ENCODE measurements at places on chromosomes 11 and 22.

DNA sequence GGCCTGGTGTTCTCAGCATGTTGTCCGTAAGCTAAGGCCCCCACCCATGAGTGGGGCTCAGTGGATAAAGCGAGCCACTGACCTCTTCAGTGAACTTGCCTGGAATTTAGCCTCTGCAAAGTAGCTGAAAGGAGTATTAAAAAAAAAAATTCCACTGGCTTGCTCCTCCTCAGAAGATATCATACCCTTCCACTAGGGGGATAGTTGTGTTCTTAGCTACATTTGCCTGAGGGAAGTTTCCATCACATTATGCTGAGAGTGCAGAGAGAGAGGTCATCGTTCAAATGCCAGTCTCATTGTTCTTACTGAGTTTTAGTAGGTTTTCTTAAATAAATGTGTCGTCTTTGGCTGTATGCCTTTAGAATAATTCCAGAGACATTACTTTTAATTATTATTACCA is 879.7 kb downstream of the JRKL start:
- DNase-seq = no peak

DNA sequence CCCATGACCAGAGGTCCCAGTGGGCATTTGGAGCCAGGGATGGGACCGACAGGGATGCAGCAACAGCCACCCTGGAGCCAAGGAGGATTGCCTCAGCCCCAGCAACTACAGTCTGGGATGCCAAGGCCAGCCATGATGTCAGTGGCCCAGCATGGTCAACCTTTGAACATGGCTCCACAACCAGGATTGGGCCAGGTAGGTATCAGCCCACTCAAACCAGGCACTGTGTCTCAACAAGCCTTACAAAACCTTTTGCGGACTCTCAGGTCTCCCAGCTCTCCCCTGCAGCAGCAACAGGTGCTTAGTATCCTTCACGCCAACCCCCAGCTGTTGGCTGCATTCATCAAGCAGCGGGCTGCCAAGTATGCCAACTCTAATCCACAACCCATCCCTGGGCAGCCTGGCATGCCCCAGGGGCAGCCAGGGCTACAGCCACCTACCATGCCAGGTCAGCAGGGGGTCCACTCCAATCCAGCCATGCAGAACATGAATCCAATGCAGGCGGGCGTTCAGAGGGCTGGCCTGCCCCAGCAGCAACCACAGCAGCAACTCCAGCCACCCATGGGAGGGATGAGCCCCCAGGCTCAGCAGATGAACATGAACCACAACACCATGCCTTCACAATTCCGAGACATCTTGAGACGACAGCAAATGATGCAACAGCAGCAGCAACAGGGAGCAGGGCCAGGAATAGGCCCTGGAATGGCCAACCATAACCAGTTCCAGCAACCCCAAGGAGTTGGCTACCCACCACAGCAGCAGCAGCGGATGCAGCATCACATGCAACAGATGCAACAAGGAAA is 27.3 kb upstream of the L3MBTL2 start:
- DNase-seq = no peak

DNA sequence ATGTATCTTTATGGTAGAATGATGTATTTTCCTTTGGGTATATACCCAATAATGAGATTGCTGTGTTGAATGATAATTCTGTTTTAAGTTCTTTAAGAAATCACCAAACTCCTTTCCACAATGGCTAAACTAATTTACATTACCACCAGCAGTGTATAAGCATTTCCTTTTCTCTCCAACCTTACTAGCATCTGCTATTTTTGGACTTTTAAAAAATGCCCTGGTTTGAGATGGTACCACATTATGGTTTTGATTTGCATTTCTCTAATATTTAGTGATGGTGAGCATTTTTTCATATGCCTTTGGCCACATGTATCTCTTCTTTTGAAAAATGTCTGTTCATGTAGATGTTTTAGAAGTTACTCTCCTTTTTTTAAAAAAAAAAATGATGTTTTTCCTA is 142.0 kb downstream of the METTL15 start:
- no peak for DNase-seq

- no peak for DNase-seq
Observed at GRCh38 chr11:117891362-117891761, 14.9 kb upstream of the FXYD6 start.

DNA sequence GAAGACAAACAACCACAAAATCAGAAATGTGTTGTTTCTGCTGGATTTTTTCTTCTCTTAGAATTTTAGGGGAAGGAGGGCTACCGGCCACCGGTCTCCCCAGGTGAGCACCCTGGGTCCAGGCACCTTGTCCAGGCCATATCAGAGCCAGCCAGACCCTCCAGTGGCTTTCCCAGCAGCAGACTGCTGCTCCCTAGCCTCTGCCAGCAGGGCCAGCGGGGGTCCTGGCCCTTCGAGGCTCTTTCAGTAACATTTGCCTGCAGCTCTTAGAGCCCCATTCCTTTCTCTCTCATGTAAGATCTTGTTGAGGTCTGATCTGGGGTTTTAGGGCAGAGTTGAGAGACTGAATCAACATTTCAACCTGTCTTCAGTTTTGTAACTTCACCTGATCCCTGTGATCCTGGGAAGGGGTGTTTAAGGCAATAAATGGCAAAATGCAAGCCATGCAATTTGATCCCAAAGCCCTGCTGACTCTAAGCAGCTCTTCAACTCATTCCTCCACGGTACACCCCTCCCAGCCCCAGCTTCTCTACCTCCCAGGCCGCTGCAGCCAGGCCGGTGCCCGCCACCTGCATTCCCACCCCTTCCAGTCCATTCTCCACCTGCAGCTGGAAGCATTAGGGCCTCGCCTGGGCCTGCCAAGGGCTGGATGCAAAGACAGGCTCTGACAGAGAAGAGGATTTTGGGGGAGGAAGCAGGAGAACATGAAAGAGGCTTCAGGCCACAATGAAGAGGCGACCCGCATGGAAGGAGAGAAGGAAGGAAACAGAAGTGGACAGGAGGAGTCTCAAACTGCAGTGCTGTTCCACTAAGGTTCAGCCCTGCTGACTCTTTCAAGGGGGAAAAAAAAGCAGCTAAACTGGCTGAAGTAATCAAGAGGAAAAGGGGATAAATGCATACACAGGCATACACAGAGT is 113.0 kb upstream of the FGF3 start:
- DNase-seq = no peak

DNA sequence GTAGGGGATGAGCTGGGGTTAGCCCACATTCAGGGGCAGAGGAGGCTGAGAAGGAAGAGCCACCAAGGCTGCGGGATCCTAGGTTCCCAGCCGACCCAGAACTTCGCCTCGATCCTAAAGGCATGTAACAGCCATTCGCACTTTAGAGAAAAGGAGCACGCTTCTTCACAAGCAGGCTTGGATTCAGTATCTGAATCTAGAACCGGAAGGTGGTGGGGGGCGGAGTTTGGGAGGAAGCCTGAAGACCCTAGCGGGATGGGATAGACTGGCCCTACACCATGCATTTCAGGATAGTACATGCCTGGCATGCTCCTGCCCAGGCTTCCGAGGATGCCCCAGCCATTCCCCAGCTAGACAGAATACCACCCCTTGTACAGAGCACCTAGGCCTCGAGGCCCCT is 4.4 kb downstream of the SCARF2 start:
- DNase-seq = no peak

DNA sequence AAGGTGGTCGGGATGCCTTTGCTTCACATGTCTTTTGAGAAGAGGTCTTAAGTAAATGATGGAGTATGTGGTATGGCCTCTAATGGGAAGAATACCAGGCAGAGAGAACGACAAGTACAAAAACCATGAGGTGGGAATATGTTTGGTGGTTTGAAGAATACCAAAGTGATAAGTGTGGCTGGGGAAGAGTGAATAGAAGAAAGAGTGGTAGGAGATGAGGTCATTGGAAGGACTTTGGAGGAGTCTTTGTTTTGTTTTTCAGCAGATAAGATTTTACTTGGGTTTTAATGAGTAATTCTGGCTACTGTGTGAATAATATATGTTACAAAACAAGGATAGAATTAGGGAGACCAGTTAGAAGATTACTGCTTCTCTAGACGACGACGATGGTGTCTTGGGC is 515.4 kb downstream of the RAB38 start:
- DNase-seq = no peak

GRCh38 chr22:34971456-34971855 is 94.5 kb upstream of the ISX start:
- DNase-seq = no peak

- no peak for DNase-seq
Observed at GRCh38 chr22:42760806-42761565, 40.3 kb upstream of the A4GALT start.

DNA sequence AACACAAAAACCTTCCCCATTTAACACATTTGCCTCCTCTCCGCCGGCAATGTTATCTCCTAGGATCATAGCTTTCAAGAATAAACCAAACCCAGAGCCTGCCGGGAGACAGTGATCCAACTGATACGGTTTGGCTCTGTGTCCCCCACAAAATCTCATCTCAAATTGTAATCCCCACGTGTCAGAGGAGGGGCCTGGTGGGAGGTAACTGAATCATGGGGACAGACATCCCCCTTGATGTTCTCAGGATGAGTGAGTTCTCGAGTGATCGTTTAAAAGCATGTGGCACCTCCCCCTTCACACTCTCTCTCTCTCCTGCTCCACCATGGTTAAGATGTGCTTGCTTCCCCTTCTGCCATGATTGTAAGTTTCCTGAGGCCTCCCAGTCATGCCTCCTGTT is 33.3 kb downstream of the RBFOX2 start:
- no peak for DNase-seq

GRCh38 chr11:128210148-128210940 is 377.0 kb downstream of the ETS1 start:
- DNase-seq = no peak

DNA sequence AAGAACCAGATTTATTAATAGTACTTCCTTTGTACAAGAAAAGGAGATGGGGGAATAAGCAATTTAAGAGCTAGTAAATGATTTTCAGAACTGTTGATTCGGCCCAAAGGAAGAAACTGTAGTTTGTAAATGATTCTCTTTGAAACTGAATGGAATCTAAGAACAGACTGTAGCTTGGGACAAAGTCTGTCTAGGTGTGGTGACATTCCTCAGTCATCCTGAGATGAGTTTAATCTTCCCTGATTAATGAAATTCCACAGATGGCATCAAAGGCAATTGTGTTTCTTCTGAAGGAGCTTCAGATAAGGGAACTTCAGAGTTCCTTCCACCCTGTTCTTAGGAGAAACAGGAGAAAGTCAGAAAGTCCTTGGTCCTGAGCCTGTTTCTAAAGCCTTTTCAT is 2095.9 kb downstream of the LRRC4C start:
- DNase-seq = no peak

DNA sequence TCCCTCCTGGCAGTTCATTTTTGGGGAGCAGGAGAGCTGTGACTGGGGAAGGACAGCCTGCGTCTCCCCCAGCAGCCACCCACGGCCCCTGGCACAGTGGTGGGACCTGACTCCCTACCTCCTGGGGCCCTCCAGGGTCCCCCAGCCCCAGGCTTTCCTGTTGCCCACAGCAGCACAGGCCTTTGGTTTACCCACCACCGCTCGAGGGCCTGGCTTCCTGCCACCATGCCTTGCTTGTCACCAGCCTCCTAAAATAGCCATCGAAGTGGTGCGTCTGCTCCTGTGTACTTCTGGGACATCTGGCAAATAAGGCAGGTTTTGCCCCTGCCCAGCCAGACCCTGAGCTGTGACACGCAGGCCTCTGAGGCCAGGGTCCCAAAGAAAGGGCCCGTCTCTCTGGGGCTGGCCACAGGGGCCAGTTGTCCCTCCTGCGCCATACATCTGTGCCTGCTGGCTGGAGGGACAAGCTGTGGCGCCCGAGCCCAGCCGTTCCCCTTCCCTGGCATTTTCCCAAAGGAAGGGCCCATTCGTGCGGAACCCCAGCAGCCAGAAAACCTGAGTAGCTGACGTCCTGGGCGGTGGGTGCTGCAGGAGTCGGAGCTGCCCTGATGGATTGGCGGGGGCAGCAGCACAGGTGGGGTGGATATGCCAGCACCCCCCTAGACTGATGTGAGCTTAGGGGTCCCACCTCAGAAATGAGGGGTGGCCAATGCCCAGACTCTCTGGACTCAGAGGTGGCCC is 14.6 kb downstream of the PHLDA2 start:
- no peak for DNase-seq

GRCh38 chr11:106161775-106162634 is 84.5 kb downstream of the AASDHPPT start:
- DNase-seq = no peak

DNA sequence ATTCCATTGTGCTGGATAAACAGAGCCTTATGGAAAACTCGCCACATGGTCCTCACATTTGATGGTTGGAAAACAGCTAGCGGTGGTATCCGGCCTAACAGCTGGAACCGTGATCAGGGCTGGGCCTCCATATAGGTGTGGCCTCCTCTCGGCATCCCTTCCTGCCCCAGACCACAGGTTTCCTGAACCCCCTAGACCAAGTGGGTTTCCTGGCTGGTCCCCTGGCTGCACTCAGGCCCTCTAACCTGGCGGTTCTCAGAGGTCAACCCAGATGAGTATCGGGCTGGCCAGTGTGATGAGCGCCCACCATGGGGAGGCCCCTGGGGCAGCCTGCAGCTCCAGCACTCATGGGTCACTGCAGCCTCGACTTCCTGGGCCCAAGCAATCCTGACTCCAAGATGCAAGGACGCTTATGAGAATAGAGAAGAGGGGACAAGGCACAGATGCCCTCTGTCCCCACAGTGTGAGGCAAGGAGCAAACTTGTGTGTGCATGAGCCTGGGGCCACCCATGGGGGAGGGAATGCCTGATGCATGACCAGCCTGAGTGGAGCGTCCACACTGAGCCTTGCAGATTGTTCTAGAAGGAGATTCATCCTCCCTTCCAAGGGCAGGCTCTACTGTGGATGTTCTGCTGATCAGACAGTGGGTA is 53.4 kb upstream of the WNT7B start:
- DNase-seq = no peak

DNA sequence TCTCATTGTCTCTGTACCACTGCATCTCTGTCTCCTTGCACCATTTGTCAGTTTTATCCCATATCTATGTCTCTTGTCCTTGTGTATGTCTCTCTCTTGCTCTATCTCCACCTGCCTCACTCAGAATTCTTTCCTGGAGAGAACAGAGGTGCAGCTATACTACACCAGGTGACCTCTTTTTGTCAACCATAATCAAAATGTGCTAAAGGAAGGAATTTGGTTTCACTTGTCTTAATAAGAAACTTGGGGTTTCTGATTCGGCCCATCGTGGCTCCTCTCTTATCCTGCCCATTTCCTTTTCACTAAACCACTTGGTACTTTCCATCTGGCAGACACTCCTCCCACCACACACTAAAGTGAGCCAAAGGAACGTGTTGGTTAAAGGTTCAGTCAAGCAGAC is 2.0 kb upstream of the C11orf42 start:
- no peak for DNase-seq

- no peak for DNase-seq
Observed at GRCh38 chr11:7605186-7605943, 67.9 kb downstream of the CYB5R2 start.

DNA sequence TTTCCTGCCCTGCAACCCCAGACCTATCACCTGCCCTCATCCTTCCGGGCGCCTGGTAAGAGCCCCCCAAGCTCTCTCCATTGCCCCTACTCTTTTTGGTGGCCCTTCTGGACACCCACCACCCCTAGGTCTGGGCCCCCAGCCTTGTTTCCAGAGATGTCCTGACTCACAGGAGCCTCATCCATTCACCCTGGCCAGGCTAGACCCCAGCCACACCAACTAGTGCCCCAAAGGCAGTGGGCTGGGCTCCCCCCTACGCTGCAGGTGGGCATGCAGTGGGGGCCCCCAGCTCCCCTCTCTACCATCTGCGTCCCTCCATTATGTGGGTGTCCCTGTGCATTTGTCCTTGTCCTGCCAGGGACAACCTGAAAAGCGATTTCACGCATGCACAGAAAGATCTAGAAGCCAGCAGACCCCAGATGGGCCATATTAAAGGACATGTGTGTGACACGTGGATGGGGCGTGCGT is 1.4 kb downstream of the MRGPRF start:
- DNase-seq = no peak

- no peak for DNase-seq
Observed at GRCh38 chr11:79708319-79708932, 267.6 kb upstream of the TENM4 start.

Measured in stimulated activated CD4-positive, alpha-beta T cell treated with anti-CD3 and anti-CD28 coated beads, Interleukin-4, amount 100 ng/mL, for 1 hour (primary cell).